Small intestine (tissue), 16 donors: ENCODE measurements at places on chromosomes 11 and 22. TPM values are rescaled to one million over a fixed set of nuclear protein-coding genes. Genes with fewer than 3 reads are reported as not detected.

GRCh38 chr11:11440144-11440543 is 87.1 kb upstream of the CSNK2A3 start:
- DNase-seq = no peak

Gene MYOD1
- 0.15 TPM for polyA plus RNA-seq

- no peak for DNase-seq
These were observed 5.7 kb downstream of the AMPD3 start for GRCh38 chr11:10460611-10461275.

GRCh38 chr11:109914038-109914437 is 179.2 kb upstream of the ZC3H12C start:
- no peak for DNase-seq

GRCh38 chr11:35631891-35632290 is 13.6 kb downstream of the FJX1 start:
- DNase-seq = no peak

Gene CDKN1C
- polyA plus RNA-seq = 29.7 TPM

DNA sequence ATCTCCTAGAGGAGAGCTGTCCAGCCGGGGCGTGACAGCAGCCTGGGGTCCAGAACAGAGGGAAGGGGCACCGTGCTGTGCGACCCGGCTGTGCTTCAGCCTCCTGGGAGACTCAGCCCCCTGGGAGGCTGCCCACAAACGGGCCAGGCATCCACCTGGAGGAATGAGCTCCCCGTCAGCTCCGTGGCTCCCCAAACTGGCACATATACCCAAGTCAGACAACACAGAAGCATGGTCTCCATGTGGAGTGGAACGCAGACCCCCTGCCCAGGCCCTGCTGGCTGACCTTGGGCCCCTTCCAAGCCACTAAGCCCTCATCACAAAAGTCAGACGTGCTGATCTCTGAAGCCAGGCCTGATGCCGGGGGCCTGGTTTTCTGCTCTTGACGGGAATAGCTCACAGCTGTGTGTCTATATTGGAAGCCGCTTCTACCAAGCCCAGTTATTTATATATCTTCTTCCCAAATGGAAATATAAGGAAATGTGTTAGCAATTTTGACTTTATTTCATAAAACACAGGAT is 91.7 kb downstream of the BRD1 start:
- DNase-seq = no peak

Gene CHST1
- not detected for polyA plus RNA-seq

Gene SLC35E4
- 0.74 TPM for polyA plus RNA-seq

Gene MS4A12
- polyA plus RNA-seq = 0.04 TPM

Gene IFITM10
- polyA plus RNA-seq = 0.54 TPM

DNA sequence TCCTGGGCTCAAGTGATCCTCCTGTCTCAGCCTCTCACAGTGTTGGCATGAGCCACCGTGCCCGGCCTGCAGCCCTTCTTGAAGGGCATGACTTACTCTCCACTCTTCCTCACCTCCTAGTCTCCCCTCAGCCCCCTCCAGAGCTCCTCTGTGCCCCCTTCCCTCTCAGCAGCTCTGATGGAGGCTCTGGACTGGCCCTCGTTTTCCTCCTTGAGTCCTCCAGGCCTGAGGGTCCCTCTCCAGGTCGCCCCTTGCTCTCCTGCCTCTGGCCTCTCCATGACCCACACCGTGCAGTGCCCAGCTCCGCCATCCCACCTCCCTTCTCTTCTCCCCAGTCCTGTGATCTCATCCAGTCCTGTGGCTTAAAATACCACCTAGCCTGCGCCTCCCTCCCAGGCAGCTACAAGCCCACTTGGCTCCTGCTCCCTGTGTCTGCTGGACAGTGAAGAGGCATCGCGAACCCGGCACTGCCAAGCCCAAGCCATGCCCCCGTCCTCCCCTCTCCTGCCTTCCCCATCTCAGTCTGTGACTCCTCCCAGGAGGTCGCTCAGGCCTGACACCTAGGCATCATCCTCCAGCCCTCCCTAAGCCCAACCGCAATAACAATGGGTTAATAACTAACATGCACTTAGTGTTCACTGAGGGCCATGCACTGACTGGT is 11.9 kb downstream of the KCNJ4 start:
- no peak for DNase-seq

Gene LRRC10B
- polyA plus RNA-seq = 0.22 TPM

Gene KCNJ11
- polyA plus RNA-seq = 1.9 TPM

Gene GRAMD1B
- polyA plus RNA-seq = 37.8 TPM

Gene UBQLNL
- 0.10 TPM for polyA plus RNA-seq

Gene PYGM
- polyA plus RNA-seq = 0.54 TPM

- DNase-seq = no peak
These were observed 390.6 kb downstream of the GUCY1A2 start for GRCh38 chr11:106627694-106628093.

DNA sequence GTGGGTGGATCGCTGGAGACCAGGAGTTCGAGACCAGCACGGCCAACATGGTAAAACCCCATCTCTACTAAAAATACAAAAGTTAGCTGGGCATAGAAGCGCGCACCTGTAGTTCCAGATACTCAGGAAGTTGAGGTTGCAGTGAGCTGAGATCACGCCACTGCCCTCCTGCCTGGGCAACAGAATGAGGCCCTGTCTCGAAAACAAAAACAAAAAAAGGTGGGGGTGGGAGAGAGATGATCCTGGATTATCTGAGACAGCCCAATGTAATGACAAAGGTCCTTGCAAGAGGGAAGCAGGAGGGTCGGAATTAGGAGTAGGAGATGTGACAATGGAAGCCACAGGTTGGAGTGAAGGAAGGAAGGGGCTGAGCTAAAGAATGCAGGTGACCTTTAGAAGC is 87.6 kb upstream of the APOA1 start:
- no peak for DNase-seq

Gene CABP4
- polyA plus RNA-seq = 1.1 TPM

- DNase-seq = peak; percentile 33
These were observed 5.5 kb downstream of the TTC28 start for GRCh38 chr22:28674121-28674563.

Gene DBX1
- polyA plus RNA-seq = not detected

- no peak for DNase-seq
These were observed 771.7 kb downstream of the METTL15 start for GRCh38 chr11:28879869-28880268.

Gene OR5B21
- not detected for polyA plus RNA-seq

- DNase-seq = no peak
These were observed at the start of gene CELSR1 for GRCh38 chr22:46537225-46537945. CELSR1 (minus strand) TSS chr22:46537620; CDS start chr22:46537170, 450 bp downstream.

DNA sequence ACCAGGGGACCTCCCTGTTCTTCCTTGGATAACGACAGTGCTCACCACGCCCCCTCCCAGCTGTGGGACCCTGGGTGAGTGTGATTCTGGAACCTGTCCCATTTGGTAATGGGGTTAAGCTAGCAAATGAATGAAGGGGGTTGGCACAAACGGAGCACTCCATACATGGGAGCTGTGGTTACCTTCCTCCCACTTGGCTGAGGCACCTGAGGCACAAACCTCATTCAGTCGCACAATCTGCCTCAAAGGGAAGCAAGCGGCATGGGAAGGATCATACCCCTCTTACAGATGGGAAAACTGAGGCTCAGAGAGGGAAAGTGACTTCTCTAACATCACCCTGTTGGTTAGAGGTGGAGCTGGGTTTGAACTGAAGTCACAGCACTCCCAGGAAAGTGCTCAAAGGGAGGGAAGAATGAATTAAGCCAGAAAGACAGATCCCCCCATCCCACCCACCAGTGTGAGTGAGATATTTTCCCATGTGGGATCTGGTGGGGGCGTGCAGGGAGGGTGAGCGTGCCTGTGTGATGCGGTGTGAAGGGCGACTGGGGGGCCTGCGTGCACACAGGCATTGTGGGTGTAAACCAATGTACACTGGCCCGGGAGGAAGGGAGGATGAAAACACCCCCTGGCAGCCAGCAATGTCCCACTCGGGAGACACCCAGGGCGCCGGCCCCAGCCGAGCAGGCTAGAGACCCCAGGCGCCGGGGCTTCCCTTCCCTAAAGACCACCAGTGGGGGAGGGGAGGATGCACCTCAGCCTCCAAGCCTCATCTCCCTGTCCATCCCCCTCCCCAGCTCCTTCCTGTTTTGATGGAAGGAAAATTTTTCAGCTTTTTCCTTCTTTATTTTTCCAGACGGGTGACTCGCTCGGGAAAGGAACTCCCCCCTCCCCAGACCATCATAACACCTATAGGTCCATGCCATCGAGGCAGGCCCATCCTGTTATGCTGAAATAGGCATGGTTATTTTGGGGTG is 8.0 kb upstream of the PDGFB start:
- no peak for DNase-seq

Gene PNPLA5
- polyA plus RNA-seq = not detected

Gene MRGPRF
- 1.1 TPM for polyA plus RNA-seq

Gene CARNS1
- polyA plus RNA-seq = not detected

DNA sequence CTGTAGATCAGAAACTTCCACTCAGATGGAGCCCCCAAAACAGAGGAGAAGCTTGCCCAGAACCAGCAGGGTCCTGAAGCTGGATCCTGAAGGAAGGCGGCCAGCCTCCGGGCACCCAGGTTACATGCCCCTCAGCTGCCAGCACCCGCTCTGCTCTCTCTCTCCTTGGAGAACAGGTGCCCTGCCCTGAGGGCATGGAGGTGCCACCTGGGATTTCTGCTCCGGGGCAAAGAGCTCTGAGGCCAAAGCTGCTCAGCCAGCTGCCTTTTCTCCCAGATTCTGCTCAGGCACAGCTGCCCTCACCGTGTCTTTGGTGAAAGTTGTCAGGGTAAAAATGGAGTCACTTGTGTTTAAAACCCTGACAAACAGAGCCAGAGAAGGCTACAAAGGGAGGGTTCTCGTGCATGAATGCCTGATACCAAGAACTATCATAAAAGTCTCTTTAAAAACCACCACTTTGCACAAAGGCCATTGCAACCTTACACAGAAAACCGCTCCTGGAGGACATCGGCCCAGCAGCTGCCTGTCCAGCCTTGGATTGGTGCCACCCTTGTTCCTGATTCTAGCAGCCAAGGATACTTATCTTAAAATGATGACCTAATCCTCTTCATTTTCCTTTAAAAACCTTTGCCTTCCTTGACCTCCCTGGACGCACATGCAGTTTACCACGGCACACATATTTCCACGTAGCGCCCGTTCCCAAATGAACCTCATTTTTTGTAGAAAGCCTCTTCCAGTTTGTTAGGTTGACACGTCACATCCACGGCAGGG is 140.0 kb downstream of the CACNA1I start:
- DNase-seq = no peak

DNA sequence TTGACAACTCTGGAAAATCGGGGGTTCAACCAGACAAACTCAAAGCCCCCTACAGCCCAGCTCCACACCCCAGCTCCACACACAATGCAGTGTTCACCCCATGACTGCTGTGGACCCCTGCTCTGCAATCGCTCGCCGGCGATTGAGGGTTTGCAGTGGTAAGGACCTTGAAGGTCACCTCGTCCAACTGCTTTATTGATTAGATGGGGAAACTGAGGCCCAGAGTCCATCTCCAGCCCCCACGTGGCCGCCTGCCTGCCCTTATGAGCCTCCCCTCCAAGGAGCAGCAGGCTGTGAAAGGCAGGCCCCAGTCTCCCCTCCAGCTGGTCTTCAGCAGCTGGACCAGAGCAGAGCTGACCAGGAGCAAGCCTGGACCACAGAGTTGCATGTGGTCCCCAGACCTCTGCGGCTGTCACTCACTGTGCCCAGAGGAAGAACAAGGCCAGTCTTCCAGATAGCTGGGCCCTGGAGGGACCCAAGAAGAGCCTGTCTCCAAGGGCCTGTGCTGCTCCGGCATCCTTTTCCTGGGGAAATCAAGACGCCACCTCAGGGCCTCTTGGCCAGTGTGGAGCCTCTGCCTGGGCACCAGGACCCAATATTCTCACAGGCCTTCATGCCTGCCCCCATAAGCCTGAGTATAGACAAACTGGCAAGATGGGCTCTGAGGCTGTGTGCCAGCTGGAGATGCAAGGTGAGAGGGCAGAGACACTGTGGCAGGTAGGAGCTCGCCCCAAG is 8.8 kb upstream of the LINC01488 start:
- DNase-seq = no peak

DNA sequence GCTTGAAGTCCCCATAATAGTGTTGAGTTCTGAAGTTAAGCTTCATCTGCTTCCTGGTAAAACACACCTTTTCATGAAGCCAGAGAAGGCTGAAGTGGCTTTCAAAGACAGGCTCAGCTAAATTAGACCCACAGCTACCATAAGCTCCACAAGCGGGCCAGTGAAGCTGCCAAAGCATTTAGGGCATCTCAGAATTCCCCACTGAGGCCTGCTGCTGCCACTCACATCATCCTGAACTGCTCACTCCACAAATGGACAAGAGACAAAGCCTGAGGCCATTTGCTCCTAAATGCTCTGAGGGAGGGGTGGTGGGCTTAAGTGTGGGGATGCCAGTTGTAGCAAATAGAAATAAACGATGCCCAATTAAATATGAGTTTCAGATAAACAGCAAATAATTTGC is 14.6 kb downstream of the CCDC83 start:
- DNase-seq = no peak

Gene FXYD6
- polyA plus RNA-seq = 0.67 TPM

GRCh38 chr11:126548581-126549550 is 193.4 kb downstream of the ST3GAL4 start:
- no peak for DNase-seq

GRCh38 chr11:47765086-47765485 is 2.1 kb downstream of the FNBP4 start:
- DNase-seq = no peak

Gene KCNQ1
- 18.4 TPM for polyA plus RNA-seq

Gene C11orf86
- 63.6 TPM for polyA plus RNA-seq

Gene MRGPRX3
- polyA plus RNA-seq = not detected

Gene OSM
- 0.55 TPM for polyA plus RNA-seq

Gene OR8B12
- polyA plus RNA-seq = not detected

GRCh38 chr11:80186692-80187091 is 745.9 kb upstream of the TENM4 start:
- no peak for DNase-seq

DNA sequence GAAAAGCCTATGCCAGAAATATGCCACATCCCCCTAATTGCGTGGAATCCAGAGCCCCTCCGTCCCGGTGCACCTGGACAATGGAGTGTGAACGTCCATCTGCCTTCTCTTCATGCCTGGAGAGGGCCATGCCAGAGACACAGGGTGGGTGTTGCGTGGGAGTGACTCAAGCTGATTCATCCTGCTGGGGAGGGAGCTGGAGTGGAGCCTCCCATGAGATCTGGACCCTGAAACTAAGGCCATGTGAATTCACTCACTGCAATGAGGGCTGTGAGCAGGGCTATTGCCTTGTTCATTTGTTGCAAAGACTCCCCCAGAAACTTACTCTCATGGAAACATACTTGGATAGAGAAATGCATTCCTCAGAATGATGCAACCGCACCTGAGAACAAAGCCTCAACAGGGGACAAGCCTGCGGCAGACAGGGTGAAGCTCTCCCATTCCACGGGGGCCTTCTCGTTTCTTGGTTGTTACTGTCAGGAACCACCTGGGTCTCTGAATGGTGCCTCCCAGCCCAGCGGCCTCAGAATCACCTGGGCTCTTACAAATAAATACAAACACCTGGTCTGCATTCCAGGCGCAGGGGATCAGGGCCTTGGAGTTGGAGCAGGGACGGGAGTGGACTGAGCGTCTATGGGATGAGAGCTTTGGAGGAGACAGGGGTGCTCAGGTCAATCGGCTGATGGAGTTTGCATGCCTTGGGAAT is 1031.2 kb downstream of the BRD1 start:
- no peak for DNase-seq

DNA sequence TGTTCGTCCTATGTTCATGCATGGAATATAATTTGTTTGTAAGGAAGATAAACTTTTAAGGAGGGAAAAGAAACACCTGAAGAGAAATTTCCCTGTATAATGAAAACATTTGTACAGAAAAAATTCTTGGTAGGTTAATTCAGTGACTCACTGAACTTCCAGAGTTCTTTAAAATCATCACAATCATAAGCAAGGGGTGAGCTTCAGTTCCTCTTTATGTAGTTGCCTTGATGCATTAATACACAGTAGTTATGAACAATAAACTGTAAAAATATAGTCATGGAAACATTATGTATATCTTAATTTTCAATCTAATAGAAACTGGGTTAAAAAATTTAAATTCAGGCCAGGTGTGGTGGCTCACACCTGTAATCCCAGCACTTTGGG is 1.1 kb upstream of the C11orf65 start:
- no peak for DNase-seq

Gene PGR
- not detected for polyA plus RNA-seq
